ENCODE measurements at places on chromosomes 1 and 21.

DNA sequence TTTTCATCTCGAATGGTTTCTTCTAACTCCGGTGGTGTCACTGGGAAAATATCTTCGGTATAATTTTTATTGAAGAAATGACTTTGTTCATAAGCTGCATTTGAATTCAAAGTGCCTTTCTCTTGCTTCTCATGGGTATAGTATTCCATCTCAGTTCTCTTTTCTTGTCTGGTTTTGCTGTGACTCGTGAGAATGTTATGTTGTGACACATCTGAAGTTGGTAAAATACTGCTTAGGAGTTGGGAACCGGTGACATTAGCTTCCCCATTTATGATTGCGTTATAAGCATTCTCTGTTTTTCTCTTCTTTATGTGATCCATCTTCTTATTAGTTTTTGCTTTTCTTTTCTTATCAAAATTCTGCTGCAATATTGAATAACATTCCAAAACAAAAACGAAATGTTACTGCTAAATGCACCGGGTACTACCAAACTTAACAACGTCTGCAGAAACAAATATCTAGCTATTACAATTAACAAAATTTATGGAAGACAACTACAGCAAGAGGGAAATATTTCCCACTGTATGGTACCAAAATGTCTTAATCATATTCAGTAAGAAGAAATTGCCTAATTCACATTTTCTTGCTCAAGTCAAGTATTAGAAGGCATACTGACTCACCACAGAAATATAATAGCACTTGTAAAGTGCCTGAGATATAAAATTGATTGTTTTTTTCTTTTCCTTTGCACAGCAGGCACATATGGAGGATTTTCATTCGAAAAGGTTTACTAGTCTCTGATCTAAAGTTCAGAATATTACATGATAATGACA is 15.5 kb downstream of the LRIF1 start:
- DNase-seq = no peak

- no peak for DNase-seq
Measured at GRCh38 chr21:38376235-38376634, 119.4 kb downstream of the KCNJ15 start.

GRCh38 chr1:154155251-154155650 is 378 bp upstream of the NUP210L start:
- DNase-seq = no peak

GRCh38 chr1:49626472-49626871 is 397.3 kb downstream of the AGBL4 start:
- no peak for DNase-seq

GRCh38 chr1:109115685-109116084 is 1.8 kb downstream of the ELAPOR1 start:
- no peak for DNase-seq

GRCh38 chr21:39656209-39656608 is 43.5 kb downstream of the B3GALT5 start:
- DNase-seq = no peak

GRCh38 chr21:41932191-41932575 is 21.6 kb downstream of the C2CD2 start:
- no peak for DNase-seq

Measured in activated CD4-positive, alpha-beta T cell treated with anti-CD3 and anti-CD28 coated beads for 4 hours (primary cell).